Fibroblast of skin of scalp (primary cell): ENCODE measurements at places on chromosomes 3 and 15.

- DNase-seq = peak; percentile 38
Measured at GRCh38 chr15:90482124-90483011, 47.4 kb upstream of the CRTC3 start.

GRCh38 chr3:64008487-64009351 lies 14.6 kb downstream of the PSMD6 start:
- DNase-seq = peak; percentile 60

DNA sequence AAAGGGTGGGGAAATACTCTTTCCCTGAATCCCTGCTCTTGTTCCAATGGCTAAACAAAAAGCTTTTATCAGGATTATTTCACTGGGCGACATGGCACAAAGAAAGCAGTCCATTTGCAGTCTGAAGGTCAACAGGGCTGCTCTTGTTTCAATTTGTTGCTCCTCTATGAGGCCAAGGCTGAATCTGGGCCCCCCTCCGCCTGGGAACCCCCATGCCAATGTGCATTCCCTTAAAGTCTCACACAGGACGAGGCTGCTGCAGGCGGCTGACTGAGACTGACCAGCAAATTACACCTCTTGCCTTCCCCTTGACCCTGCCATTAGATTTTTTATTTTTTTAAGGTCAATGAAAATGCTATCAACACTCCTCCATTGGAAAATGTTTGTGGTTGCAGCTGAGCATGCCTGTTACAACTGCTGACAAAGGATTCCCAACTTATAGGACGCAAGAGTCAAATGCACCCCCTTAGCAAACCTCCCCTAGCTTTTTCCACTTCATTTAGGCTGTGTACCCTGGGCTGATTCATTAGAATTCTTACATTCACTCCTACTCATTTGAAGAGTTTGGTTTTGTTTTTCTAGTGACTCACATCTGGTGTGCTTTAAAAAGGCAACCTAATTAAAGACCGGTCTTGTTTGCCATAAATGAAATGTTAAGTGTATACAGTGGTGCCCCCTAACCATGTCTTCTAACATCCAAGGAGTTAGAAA lies 60.8 kb upstream of the ARHGEF3 start:
- peak; percentile 30 for DNase-seq

DNA sequence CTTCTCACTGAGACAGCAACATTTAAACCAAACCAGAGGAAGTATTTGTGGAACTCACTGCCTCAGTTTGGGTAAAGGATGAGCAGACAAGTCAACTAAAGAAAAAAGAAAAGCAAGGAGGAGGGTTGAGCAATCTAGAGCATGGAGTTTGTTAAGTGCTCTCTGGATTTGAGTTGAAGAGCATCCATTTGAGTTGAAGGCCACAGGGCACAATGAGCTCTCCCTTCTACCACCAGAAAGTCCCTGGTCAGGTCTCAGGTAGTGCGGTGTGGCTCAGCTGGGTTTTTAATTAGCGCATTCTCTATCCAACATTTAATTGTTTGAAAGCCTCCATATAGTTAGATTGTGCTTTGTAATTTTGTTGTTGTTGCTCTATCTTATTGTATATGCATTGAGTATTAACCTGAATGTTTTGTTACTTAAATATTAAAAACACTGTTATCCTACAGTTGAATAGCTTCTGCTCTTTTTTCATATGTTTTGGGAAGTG lies 23.3 kb downstream of the CLDN18 start:
- no peak for DNase-seq

GRCh38 chr15:80779658-80780415 lies 667 bp downstream of the CEMIP start:
- DNase-seq = peak; percentile 43

GRCh38 chr15:70083418-70083817 lies 14.3 kb downstream of the TLE3 start:
- no peak for DNase-seq

DNA sequence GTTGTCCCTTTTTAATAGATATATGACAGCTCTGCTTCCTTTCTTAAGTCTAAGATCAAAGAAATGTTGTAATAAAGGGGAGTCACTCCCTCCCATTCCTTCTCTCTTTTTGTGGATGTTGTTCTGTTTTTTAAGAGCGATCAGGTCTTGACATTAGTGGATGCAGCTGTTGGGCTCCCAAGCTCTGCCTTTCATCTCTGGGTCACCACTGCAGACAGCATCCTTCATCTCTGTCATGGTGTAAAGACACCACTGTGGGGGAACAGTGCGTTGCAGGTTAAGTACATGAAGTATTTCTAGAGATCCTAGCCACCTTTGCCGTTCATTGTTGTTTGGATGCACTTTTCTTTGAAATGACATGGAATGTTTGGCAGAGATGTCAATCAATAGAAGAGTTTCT lies 17.7 kb downstream of the FNDC3B start:
- no peak for DNase-seq

GRCh38 chr15:26670116-26670515 lies 102.8 kb downstream of the GABRB3 start:
- no peak for DNase-seq

GRCh38 chr3:84100861-84101260 lies 857.9 kb upstream of the CADM2 start:
- DNase-seq = no peak
